AG20443 (cell line): ENCODE measurements at places on chromosomes 7 and 10.

GRCh38 chr10:114087255-114087654, 43.6 kb downstream of the ADRB1 start:
- no peak for DNase-seq

DNA sequence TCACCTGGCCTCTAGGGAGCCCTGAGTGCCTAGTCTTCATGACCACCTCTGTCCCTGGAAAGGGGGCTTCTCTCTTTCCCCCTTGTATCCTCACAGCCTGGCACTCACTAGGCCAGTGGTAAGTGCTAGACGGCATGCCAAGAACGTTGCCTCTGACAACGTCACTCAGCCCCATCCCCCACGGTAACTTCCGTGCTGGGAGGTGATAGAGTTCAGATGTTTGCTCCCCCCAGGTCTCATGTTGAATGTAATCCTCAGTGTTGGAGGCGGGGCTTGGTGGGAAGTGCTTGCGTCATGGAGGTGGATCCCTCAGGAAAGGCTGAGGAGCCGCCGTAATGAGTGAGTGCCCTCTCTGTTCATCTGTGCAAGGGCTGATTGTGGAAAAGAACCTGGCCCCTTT, 343.3 kb upstream of the MKI67 start:
- no peak for DNase-seq

DNA sequence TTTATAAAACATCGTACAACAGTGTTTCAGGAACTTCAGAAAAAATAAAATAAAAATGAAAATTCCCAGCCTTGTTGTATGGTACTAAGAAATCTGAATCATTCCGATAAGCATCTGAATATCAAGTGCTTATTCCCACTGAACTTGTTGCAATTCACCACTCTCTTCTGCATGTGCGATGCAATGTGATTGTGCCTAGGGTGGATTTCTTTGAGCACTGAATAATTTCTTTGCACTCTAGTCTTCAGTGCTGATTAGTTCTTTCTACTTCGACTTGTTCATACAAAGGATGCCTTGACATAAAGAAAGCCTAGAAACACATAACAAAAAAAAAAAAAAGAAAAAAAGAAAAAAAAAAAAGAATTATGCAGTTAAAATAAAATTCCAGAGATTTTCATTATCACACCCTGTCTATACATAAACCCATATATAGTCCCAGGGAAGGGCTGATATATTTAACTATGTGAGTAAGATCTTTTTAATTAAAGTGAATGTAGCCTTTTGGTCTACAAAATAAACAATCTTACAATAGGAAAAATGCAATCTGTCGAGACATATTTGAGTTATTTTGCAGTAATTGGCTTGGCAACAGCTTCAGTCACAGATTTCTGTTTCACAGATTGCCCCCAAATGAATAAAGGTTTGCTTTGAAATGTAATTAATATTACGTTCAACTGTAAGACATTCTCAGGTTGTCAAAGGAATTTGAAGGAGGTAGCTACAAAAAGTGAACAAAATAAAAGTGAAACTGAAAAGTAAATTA, 1118.9 kb upstream of the CELF2 start:
- DNase-seq, result no peak

- DNase-seq, result no peak
These were observed 324 bp downstream of the TWNK start for GRCh38 chr10:100987685-100988049.

DNA sequence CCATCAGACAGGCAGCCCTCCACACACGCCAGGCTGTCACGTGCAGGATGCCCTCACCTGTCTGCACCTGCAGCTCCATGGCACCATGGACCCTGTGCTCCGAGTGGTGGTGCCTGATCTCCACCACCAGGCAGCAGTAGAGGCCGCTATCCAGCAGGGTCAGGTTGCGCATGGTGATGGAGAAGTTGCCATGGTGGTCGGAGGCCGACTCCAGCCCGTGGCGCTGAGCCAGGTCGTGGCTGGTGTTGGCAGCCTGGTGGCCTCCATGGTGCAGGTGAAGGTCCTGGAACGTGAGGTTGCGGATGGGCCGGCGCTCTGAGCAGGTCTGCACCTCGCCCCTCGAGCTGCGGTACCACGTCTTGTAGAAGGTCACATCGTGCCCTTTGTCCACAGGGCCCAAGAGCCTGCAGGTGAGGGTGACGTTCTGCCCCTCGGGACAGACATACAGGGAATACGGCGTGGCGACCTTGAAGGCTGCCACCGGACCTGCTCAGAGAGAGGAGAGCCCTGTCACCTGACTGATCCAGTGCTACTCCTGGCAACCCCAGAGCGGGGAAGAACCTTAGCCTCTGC, 11.7 kb downstream of the VSIR start:
- no peak for DNase-seq

DNA sequence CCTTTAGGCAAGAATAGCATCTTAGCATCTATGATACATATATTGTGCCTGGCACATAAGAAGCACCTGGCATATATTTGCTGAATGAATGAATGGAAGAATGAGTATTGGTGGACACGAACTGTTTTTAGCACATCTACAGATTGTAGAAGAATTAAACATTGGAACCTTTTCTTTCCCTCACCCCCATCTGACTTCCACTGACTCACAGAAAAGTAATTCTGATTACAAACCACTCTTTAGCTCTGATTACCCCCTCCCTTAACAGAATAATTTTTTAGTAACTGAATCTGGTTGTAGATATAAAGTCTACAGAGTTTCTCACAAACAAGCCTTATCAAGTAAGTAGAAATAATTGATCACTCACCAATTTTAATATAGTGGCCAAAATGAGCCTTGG, 31.9 kb downstream of the SLC26A4 start:
- DNase-seq, result peak; percentile 42

DNA sequence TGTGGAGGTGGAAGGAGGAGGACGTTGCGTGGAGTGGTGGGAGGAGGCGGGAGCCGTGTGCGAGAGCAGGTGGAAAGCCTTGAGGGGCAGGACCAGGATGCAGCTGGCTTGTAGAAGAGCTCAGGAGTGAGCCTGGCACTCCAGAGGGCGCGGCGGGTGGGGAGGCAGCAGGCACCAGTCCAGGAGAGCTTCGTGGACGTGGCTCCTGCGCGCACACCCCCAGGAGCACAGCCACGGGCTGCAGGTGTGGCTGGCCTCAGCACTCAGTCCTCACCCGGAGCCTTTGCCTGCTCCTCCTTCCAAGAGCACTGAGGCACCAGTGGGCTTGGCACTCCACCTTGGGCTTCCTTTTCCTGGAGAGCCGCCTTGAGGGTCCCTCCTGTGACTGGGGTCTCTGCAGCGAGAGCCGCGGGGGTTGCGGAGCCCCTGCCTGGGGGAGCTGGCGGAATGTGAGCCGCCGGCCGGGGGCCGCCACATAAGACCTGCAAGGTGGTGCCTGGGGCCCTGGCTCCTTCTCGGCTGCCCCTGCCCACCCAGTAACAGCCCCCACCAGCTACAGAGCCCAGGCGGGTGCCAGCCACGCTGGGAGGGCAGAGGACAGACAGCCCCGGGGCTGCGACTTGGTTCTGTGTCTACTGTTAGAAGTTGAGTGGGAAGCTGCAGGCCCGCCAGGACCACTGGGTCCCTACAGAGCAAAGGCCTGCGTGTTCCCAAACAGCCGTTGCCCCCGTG, 11.1 kb downstream of the MAFK start:
- no peak for DNase-seq

DNA sequence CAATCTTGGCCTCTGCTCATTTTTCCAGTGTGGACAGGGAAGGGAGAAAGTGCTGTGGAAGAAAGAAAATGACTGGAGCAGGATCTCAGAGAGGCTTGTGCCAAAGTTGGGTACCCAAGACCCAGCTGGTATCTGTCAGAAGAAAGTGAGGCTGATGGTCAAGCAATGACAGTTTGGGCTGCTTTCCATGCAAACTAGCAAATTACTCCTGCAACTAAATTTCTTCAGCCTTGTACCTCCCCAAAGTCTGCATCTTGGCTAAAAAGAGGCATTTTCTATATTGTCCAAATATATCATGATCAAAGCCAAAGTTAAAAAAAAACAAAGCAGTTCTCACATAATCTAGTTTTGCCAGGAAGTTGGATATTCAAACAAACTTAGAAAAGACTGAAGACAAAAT, 208.5 kb upstream of the FRMD4A start:
- no peak for DNase-seq

DNA sequence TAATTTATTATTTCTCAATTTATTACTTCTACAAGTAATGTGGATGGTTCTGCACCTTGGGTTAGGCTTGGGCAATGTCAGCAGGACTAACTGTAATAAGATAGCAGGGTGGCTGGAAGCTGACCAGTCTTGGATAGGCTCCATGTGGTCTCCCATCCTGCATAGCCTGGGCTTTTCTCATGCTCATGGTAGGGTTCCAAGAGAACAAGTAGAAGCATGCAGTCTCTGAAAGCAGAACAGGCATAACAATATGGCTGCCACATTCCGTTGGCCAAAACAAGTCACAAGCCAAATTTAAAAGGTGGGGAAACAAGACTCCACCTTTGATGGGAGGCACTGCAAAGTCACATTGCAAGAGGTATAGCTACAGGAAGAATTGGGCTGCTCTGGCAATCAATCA, 98.6 kb upstream of the MDFIC start:
- DNase-seq, result no peak

DNA sequence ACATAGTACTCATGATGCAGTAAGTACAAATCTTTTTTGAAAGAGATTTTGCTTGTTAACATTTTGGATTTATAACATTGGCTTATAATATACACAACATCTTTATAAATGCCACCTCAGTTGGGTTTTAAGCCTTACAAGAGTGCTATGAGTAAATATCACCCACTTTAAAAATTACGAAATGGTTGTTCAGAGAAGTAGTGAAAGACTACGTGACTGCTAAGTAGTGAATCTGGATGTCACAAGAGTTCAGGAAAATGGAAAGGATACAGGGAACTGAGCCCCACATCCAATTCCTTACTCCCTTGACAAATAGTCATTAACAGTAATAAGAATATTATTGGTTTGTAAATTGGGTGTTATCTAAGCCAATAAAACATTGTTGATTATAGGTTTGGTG, 20.0 kb downstream of the TMEM106B start:
- no peak for DNase-seq

GRCh38 chr10:78547397-78547796, 513.7 kb downstream of the RPS24 start:
- DNase-seq, result no peak

DNA sequence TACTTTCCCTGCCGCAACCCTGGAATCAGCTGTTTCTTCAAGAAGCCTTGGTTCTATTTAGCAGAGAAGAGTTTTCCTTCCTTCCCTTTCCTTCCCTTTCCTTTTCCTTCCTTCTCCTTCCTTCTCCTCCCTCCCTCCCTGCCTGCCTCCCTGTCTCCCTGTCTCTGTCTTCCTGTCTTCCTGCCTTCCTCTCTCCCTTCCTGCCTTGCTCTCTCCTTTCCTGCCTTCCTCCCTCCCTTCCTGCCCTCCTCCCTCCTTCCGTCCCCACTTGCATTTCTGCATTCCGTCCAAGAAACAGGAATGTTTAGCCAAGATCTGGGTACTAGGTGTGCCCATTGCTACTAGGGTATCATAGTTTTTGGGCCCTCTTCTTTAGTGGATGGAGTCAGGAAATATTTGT, 21.9 kb downstream of the SND1 start:
- DNase-seq, result no peak

- no peak for DNase-seq
These were observed 10.4 kb downstream of the WDR91 start for GRCh38 chr7:135200821-135201331.

GRCh38 chr7:123348690-123349089, 148.9 kb upstream of the SLC13A1 start:
- no peak for DNase-seq

GRCh38 chr7:2222516-2222915, 10.2 kb downstream of the MAD1L1 start:
- no peak for DNase-seq

DNA sequence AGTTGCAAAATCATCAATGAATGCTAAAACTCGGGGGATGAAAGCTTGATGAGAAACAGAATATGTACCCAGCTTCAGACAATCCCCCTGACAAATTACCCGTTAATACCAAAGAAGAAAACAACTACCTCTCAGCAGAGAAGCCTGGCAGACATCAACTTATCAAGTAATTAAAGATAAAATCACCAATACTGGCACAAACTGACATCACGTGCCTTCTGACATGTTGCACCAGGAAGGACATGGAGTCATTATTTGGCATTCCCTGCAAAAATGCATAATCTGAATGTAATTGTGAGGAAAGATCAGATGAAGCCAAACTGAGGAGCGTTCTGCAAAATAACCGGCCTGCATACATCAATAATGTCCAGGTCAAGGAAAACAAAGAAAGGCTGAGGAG, 7.7 kb downstream of the SLIT1 start:
- no peak for DNase-seq

GRCh38 chr7:39468261-39468660, 97.9 kb upstream of the YAE1 start:
- DNase-seq, result no peak

GRCh38 chr7:105788816-105789349, 87.5 kb downstream of the ATXN7L1 start:
- no peak for DNase-seq

DNA sequence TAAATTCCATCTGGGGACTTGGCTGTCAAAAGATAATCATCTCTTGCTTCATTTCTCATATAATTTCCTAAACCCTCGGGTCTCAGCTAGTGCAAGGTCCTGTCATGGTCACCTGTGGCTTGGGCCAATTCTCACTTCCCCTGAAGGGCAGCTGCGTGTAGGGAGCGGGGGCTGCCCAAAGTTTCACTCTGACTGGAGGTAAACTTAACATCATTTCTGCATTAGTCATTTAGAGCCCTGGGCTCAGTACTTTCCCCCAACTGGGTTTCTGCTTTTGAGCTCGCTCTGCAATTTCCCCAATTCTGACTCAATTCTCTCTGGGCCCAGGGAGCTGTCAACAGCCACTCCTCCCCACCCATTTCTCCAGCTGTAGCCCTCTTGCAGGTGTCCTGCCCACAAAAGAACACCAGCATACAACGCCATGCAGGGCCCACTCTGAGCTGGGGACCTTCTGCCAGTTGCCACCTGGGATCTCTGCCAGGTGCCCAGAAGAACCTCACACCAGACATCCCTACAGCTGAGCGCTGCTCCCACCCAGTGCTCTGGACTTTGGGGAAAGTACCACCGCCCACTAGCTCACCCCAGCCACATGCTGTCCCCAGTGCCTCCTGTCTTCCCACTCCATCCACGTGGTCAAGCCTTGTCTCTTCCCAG, 37.9 kb downstream of the VOPP1 start:
- DNase-seq, result peak; percentile 83

DNA sequence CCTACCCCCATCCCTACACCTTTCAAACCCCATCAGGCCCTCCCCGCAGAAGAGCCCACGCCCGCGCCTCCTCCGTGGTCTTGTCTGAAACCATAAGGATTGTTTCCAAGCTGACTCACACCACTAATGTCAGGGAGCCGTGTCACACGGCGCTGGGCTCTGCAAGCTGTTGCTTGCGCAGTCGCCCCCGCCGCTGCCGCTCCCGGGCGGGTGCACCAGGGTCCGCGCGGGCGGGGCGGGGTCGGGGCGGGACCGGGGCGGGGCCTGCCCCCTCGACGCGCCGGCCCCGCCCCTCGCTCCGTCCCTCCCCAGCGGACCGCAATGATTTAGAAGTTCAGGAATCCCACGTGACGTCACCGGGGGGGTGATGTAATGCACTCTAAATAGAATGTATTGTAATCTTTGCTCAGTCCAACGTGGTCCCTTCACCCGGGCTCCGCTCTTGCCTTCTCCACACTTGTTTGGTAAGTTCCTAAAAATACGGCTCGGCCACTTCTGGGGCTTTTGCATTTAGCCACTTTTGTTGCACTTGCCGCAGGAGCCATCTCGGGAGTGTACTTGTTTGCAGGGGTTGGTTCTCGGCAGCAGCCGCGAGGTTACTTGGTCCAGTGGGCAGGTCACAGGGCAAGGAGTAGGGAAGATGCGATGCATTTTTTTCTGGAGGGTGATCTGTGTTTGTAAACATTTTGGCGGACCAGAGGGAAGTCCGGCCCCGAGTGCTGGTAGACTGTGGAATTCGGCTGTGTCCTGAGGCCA, 3.2 kb upstream of the CREB5 start:
- DNase-seq, result peak; percentile 97
